ENCODE measurements at places on chromosomes 13 and 19.

DNA sequence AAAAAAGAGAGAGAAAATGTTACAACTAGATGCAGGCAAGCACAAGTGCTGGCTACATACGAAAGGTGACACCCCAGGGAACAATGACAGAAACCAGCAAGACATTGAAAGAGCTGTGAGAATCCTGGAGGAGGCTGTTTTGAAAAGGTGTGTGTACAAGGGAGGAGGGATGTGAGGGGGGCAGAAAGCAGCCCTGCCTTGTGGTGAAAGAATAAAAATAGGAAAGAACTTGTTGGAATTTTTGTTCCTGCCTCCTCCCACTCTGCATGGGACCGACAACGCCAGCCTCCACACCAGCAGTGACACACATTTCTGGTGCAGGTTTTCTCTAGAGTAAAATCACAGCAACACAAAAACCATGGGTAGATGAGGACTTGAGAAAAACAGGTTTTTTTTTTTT is 1258.6 kb downstream of the PCDH9 start:
- DNase-seq = no peak

DNA sequence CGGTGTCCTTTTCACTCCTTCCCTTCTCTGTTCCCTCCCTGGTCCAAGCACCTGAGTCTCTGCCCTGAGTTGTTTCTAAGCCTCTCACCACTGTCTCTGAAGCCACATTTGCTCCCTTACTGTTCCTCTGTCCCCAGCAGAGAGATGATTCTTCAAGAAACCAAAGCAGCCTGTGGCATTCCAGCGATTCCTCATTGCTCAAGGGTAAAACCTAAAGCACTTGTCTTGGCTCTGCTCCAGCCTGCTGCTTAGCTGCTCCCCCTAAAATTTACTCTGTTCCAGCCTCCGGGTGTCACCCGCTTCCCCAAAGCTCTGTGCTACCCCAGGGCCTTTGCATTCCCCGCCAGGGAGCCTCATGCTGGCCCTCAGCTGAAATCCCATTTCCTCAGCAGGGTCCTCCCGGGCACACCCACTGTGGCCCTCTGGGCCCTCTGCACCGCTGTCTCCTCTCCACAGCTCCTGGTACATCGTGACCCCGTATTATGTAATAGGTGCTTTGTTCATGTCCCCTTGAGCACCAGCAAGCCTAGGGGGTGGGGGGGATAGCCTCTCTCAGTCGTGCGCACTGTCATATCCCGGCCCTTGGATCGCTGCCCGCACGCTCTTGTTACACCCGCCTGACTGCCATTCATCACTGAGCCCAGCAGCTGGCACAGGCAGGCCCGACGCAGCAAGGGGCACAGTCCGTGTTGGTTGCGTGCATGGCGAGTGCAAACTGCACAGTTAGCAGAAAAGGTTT is 15.8 kb downstream of the TECR start:
- no peak for DNase-seq

DNA sequence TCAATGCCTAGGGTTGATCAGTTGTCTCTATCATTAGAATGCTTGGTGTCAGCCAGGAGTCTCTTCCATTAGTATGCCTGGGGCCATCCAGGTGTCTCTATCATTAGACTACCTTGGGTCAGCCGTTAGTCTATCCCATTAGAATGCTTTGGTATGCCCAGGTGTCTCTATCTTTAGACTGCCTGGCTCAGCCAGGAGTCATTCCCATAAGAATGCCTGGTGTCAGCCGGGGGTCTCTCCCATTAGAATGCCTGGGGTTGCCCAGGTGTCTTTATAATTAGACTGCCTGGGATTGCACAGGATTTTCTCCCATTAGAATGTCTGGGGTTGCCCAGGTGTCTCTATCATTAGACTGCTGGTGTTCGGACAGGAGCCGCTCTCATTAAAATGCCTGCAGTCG is 1442.9 kb downstream of the UQCRFS1 start:
- DNase-seq = no peak

DNA sequence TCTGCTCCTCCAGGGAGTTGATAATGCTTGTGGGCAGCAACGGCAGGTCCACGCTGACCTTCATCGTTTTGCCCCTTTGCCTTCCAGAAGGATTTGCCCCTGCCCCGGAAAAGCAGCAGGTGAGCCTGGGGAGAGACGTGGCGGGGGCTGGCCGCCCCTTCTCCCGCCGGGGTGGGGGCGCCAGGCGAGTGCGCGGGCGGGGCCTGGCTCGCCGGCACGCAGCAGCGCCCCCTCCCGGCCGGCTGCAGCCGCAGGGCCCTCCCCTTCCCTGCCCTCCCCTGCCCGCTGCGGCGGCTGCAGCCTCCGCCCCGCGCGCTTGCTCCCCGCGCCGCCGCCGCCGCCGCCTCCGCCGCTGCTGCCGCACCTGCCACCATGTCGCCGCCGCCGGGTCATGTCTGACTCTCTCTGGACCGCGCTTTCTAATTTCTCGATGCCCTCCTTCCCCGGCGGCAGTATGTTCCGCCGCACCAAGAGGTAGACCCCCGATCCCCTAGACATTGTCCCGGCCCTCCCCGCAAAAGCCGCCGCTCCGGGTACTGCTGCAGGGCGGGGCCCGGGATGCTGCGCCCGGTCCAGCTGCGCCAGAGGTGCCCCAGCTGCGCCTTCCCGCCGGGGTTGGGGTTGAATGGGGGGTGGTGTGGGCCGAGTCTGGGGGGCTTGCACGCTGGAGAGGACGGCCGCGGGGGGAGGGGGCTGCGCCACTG is at the start of gene MAST1:
Gene MAST1 (plus strand): TSS at position 334 of the 704 bp plus-strand sequence. CDS start 58 bp downstream, at position 392.
- DNase-seq = no peak

DNA sequence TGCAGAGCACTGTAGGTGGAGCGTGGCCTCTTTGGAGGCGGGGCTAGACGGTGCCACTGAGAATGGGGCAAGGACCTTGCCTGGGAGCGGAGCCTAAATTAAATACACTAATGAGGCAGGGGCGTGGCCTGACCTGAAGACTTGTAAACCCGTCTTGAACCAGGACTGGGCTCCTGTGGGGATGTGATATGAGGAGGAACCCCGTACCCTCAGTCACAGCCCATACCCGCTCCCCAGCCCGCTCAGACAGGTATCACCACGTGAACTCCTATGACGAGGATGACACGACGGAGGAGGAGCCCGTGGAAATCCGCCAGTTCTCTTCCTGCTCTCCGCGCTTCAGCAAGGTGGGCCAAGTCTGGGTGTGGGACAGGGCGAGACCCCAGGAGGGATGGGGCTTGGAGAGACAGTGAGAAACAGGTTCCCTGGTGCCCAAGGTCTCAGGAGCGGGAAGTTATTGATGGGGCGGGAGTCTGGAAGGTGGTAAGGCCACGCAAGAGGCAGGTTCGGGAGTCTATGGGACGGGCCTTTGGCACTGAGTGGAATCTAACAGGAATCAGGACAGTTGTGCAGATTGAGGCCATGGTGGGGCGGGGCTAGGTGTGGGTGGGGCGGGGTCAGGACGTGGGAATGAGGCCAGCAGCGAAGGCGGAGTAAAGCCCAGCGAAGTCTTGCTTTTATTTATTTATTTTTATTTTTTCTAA is 14.7 kb downstream of the DNASE2 start:
- DNase-seq = no peak

GRCh38 chr13:95246292-95247082 is 54.8 kb downstream of the ABCC4 start:
- DNase-seq = no peak

- DNase-seq = no peak
Measured at GRCh38 chr13:65660731-65661130, 1569.4 kb downstream of the PCDH9 start.

GRCh38 chr13:110571896-110572777 is 10.6 kb upstream of the RAB20 start:
- DNase-seq = no peak

- no peak for DNase-seq
Measured at GRCh38 chr13:29761160-29761559, 89.3 kb downstream of the UBL3 start.

DNA sequence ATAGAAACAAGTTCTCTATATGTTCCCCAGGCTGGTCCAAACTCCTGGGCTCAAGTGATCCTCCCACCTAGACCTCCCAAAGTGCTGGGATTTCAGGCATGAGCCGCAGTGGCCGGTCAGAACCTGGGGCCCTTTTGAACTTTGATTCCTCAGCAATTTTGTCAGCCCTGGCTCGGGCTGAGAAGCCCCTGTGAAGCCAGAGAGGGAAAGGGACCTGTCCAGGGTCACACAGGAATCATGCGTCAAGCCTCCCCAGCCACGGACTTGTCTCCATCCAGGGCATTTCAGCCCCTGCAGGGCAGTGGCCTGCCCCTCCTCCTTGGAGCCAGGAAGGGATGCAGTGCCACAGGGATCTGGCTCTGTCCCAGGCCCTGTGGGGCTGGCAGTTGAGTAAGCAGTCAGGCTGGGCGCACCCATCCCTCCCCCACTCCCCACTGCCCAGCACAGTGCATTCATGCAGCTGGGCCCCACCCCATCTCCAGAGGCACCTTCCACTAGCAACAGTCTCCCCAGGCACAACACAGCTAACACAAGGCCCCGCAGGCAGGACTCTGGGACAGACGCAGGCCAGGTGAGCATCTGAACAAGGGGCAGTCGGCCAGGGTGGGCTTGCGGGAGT is at the start of gene CAPS:
Gene CAPS (plus strand): TSS at position 516 of the 619 bp plus-strand sequence. CDS start 153 bp downstream, outside the sequence.
- DNase-seq = no peak

DNA sequence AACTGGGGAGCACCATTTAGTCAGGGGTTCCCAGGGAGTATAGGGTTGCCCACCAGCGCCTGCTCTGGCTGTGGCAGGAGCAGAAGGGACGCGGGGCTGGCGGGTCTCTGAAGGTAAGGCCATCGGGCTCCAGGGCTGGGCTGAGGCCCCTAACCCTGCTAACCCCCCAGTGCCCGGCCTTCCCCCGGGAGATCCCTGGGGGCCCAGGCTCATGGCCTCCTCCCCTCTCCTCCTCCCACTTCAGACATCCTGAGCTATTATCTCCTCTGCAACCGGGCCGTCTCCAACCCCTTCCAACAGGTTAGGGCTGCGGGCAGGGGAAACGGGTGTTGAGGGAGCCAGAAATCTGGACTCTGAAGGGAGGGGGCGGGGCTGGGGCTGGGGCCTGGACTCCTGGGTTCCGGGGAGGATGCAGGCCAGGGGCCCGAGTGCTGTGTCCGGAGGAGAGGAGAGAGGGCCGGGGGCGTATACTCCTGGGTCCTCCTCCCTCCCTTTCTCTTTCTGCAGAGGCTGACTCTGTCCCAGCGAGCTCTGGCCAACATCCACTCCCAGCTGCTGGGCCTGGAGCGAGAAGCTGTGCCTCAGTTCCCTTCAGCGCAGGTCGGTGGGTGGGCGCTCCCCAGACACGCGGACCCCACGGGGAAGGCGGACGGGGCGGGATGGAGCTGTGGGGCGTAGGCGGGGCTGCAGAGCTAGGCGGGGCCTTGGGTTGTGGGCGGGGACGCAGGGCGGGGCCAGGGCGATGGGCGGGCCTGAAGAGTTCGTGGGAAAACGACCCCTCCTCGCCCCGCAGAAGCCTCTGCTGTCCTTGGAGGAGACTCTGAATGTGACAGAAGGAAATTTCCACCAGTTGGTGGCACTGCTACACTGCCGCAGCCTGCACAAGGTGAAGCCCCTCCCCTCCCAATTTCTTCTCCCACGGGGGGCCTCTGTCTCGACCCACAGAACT is 15.3 kb downstream of the TTYH1 start:
- DNase-seq = no peak

GRCh38 chr13:98731925-98732324 is 20.5 kb downstream of the SLC15A1 start:
- no peak for DNase-seq

DNA sequence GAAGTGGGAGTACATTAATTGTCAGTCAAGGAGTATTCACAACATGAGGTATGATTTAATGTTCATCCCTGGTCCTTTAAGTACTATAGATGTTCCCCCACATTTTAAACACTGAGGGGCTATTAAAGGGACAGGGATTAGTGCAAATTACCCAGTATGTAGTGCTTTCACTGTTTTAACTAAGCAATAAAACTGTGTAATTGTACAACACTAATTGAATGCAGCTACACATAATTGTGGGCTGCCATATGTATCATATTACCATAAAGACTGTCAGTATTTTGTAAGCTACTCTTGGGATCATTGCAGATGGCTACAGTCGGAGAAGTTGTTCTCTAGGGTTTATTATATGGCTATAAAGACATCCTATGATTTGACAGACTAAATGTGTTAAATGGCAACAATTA is 316.6 kb downstream of the DCLK1 start:
- DNase-seq = no peak

GRCh38 chr19:54458648-54459281 is 4.8 kb downstream of the LENG9 start:
- DNase-seq = no peak

DNA sequence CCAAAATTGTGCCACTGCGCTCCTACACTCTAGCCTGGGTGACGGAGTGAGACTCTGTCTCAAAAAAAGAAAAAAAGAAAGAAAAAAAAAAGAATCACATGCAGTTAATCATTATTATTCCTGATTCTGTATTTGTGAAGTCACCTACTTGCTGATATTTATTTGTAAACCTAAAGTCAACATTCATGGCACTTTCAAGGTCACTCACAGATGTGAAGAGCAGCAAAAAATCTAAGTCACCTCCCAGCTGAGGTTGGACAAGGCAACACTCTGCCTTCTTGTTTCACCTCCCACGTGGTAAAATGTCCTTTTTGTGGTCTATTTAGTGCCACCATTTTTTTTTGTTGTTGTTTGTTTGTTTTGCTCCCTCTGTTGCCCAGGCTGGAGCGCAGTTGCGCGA is 26.5 kb downstream of the WDR88 start:
- DNase-seq = no peak

- DNase-seq = peak; percentile 96
Measured at GRCh38 chr19:47305309-47305751, 4.3 kb upstream of the C5AR1 start.

- no peak for DNase-seq
Measured at GRCh38 chr19:27792576-27793127, 1420.3 kb downstream of the UQCRFS1 start.

DNA sequence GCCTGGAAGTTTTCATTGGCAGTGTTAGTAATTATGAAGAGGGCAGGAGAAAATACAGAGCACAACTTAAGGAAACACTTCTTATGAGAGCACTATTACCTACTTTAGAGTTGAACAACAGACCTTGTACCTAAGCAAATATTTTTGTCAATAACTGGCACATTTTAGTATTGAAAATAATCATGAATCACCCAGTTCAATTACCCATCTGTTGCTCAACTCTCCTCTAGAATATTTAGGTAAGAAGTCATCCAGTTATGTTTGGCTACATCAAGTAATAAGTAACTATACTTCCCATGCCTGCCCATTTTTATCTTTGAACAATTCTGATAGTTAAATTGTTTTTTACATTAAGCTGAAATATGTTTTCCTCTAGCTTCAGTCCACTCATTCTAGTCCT is 893.4 kb downstream of the DIAPH3 start:
- no peak for DNase-seq

DNA sequence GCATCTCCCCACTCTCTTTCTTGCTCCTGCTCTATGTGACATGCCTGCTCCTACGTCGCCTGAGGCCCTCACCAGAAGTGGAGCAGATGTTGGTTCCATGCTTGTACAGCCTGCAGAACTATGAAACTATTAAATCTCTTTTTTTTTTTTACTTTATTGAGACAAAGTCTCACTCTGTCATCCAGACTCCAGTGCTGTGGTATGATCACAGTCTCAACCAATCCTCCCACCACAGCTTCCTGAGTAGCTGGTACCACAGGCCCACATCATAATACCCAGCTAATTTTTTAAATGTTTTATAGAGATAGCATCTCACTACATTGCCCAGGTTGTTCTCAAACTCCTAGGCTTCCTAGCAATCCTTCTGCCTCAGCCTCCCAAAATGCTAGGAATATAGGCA is 1067.7 kb downstream of the PCDH9 start:
- no peak for DNase-seq
